ENCODE measurements at places on chromosomes 12 and 14.
A peak's percentile ranks its signal among the peaks of the same experiment; 100 is the strongest.

GRCh38 chr12:65942102-65942501, 117.8 kb downstream of the HMGA2 start:
- DNase-seq, result no peak

DNA sequence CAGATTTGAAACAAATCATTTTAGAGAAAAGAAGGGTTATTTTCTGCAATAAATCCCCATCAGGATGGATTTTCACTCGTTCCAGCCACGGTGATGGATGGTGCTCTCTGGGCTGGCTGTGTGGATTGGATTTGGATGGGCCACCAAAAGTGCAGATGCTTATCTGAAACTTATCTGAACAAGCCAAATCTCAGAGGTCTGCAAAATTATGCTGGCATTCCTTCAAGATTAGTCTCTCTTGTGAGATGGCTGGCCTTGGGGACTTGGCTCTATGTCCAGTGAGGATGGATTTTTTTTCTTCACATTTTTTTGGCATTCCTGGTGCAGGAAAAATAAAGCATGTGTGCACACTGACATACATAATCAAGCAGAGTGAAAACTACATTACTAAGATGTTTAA, 341.9 kb downstream of the GXYLT1 start:
- DNase-seq, result no peak

DNA sequence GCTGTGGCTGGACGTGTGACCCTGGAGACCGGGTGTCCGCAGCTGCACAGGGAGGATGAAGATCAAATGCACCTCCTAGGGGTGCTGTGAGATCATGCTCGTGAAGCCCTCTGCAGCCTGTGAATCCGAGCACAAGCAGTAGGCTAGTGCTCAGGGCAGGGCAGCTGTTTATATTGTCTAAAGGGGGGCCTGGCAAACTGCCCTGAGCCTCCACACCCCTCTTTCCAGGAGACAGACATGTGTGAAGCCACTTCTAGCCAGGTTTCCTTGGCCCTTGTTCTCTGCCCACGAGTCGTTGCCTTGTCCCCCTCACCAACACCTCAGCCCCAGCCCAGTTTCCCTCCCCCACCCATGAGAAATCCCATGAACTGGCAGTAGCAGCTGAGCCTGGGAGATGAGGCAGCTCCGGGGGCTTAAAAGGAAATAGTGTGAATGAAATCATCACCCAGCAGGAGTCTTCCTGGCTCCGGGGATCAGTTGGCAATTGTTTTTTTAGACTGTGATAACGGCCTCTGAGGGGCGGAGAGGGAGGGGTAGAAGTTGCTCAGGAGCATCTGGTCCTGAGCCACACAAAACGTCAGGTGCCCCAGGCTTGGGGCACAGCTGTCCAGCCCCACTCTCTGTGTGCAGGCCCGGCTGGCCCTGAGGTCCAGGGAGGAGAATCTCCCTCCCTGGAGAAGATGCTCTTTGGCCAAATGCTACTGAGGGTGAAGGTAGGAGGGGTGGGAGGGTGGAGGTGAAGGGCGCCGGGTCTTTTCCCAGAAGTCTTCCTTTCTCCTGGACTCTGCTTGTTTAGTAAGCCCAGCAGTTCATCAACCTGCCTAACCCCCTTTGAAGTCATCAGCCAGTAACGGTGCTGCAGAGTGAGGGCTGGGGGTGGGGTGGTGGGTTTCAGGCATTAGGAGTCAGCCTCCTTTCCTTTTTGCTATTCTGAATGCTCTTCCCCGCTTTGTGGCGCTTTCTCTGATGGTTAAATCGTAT, 4.0 kb downstream of the FGF6 start:
- no peak for DNase-seq

GRCh38 chr12:22377731-22378496, 43.4 kb upstream of the ST8SIA1 start:
- no peak for DNase-seq

GRCh38 chr12:46785382-46785781, 40.4 kb downstream of the SLC38A4 start:
- DNase-seq, result no peak

- DNase-seq, result peak; percentile 63
These were observed 178.6 kb downstream of the ADGRD1 start for GRCh38 chr12:131132118-131132892.

DNA sequence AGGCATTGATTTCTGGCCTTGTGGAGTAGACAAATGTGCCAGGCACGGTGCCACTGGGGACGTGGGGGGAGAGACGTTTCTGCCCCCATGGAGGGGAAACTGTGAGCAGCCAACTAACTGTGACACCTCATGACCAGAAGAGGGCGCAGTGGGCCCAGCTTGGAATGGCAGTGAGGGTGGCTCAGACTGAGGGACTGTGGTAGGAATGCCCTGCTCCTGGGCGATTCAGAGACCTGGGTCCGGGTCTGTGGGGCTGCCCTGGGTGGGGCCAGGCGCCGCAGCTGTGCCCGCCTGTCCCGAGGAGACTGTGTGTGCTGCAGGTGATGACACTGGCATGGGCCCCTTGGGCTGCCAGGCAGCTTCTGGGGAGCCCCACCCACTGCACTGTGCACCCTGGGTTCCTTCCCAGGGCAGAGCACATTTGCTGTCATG, 60.6 kb downstream of the SLC25A47 start:
- peak; percentile 42 for DNase-seq

DNA sequence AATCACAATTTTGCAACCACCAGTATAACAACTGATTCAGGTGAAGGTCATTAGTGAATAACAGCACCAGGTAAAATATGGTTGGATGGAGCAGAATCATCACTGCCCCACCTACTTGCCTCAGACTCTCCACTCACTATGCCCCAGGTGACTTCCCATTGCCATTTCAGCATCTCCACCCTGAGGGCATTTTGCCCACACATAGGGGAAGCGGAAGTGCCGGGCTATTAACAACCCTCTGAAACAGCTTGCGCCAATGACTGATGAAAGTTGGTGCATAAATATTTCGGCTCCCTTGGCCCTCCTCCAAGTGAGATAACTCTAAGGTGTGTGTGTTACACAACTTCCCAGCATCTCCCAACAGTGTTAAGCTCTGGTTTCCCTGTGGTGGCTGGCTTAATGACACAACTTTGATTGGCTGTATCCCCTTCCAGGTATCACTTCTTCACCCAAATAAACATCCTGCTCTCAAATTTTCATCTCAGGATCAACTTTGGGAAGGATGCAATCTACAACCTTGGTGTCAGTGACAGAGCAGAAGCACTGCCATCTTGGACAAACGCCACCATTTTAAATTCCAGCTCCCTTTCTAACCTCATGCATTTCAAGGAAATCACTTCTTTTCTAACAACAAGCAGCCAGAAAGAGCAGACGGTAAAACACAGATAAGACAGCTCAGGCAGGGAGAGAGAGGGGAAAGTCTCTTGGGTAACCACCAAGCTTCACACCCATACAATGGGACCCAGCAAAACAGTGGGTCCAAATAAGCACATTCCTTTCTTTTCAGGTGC, 73.6 kb upstream of the PPP2R5C start:
- no peak for DNase-seq

- DNase-seq, result no peak
These were observed 5.7 kb upstream of the SLC38A4 start for GRCh38 chr12:46831335-46832129.

DNA sequence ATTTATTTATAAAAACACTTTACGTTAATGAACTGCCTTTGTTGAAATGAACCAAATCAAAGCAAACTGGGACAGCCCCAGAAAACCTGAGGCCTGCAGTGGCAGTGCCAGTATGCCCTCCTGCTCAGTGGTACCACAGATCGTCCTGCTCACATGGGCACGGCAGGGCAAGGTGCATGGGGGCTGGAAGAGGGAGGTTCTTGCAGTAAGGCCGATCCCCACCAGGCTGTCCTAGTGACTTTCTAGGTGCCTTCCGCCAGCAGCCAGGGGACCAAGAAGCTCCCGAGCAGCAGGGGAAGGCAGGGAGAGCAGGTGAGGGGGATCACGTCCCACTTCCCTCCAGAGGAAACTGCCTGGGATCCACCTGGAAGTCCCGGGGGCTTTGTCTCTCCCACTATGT, 63.9 kb downstream of the TESC start:
- no peak for DNase-seq

DNA sequence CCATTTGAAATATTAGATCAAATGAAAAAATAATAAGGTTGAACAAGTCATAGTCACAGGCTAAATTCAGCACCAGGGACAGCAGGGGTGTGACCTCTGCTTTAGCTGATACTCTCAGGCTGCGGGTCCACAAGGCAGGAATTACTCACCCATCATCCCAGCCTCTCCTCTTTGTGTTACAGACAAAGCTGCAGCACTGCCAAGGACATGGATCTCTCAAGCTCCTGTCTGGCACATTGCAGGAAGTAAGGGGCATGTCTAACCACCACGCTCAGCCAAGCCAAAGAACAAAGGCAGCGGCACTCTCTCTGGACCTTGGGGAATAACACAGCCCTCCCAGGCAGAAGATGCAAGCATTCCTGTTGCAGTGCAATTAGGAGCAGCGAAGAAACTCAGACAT, 783.8 kb downstream of the VRK1 start:
- no peak for DNase-seq

DNA sequence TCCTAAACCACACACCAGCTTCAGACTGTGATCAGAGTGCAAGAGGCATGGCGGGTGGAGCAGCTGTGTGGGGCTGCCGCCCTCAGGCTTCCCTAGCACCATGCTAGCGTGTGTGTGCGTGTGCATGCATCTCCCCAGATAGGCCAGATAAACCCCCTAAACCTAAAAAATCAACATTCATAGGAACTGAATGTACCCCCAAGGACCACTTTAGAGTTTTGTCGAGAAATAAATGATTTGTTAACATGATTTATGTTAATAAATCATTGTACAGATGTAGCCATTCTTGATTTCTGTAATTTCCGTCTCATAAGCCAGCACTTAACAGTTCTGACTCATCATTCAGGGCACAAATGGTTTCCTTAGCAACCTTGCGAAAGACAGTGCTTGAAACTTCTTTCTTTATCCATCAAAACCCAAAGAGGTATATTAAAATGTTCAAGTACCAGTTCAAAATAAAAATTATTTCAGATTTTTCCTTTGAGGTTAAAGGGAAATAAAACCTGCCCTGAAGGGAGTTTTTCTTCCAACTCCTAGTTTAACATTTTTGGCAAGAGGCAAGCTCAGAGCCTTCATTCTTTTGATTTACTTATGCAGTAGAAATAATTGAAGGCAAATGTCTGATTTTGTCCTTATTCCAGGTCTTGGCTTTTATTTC, 206.2 kb upstream of the RGS6 start:
- DNase-seq, result no peak

DNA sequence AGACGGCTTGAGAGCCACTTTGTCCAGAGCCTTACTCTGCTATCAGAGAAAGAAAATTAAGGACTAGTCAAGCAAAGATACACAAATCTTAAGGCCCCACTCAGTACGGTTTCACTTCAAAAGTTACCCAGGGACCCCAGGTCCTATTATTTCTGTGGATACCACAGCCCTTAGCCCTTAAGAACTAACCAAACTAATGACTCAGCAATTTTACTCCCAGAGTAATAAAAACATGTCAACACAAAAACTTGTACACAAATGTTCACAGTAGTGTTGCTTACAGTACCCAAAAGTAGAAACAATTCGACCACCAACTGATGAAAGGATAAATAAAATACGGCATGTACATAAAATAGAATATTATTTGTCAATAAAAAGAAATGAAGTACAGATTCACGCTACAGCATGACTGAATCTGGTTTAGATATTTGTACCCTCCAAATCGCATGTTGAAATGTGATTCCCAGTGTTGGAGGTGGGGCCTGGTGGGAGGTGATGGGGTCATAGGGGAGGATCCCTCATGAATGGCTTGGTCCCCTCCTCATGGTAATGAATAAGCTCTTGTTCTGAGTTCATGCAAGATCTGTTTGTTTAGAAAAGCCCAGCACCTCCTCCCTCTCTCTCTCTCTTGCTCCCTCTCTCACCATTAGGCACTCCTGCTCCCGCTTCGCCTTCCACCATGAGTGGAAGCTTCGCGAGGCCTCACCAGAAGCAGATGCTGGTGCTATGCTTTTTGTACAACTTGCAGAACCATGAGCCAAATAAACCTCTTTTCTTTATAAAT, 30.5 kb downstream of the AREL1 start:
- DNase-seq, result no peak

GRCh38 chr14:32720927-32721326, 217.8 kb upstream of the NPAS3 start:
- DNase-seq, result no peak

GRCh38 chr12:89160716-89161123, 191.6 kb downstream of the DUSP6 start:
- peak; percentile 70 for DNase-seq

DNA sequence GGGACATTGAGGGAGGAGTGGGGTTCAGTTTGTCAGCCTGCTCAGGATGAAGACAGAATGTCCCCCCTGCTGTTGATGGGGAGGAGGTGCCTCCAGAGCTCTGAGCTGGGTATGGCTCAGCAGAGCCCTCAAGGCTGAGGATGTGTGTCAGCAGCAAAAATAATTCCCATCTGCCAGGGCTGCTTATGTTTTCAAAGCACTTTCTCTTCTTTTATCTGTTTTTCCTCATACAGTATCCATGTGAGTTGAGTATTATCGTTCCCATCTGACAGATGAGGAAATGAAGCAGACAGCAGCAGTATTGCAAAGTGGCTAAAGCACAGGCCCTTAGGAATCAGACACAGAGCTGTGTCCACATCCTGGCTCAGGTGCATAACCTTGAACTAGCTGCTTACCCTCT, 94.1 kb downstream of the SLC8A3 start:
- DNase-seq, result no peak

DNA sequence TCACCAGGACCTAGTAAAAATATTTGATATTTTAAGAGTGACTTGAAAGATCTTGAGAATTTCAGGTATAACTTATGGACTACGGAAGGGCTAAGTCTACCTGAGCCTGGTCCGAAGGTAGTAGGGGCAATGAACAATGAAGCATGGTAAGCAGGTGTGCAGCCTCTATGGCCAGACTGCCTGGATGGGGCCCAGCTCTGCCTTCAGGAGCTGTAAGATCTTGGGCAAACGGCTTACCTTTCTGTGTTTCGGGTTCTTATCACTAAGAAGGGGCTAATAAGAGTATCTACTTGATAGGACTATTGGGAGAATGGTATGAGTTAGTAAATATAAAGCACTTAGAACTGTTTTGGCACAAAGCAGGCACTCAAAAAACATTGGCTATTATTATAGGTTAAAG, 19.1 kb upstream of the WASHC3 start:
- no peak for DNase-seq

GRCh38 chr12:53181935-53182334, 1.2 kb upstream of the CSAD start:
- no peak for DNase-seq

GRCh38 chr14:22448035-22448904, 140.8 kb downstream of the DAD1 start:
- no peak for DNase-seq

DNA sequence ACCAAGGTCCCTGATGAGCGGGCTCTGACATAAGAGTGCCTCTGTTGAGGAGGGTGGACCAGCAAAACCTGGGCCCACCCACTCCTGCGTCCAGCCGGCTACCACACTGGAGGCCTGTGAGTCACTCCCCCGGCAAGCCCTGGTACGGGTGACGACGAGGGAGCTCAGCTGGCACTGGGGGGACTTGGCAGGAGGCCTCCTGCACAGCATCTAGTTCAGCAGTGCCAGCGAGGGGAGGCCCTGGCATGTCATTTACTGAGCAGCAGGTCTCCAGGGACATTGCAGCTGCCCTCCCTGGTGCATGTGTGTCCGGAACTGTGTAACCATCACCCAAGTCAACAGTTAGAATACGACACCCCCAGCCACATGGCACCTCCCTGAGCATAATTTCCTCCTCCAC, 24.4 kb downstream of the CD9 start:
- DNase-seq, result no peak
